ENCODE measurements at places on chromosomes 1 and 21.
A peak's percentile ranks its signal among the peaks of the same experiment; 100 is the strongest.

GRCh38 chr21:29148530-29148929 lies 18.1 kb downstream of the MAP3K7CL start:
- peak; percentile 36 for DNase-seq

DNA sequence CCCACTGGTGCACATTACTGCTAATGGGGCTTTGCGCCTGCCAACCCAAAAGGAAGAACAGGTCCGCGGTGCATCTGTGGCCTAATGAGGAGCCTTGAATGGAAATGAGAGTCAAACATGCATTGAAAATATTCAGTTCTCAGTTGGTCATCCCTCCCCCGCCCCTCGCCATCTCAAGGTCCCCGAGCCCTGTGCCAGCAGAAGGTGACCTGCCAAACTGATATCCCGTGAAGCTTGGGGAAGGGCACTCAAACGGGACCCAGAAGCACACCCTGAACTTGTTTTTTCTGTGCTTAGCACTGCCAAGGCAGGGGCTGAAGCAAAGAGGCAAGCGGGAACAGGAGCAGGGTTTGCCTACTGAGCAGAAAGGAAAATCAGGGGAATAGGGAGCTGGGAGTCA lies 67.9 kb upstream of the ZNF648 start:
- DNase-seq = no peak

DNA sequence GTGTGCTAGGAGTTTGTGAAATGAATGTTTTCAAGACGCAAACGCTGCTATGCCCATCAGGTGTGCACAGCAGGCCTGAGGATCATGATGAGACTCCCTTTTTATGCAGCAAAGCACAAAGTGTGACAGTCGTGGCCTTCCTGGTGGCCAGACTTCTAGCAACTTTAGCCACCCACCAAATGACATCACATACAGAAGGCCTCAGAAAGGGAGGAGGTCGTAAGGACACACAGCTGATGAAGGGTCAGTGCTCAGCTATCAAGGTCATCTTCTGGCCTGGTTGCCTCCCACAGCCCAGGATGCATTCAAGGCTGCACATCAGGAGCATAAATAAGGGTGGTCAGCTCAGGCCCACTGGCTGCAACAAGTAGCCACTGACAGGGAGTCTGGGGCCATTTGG lies 36.6 kb downstream of the BMP8A start:
- DNase-seq = no peak

GRCh38 chr21:26093122-26093521 lies 77.4 kb downstream of the APP start:
- no peak for DNase-seq

DNA sequence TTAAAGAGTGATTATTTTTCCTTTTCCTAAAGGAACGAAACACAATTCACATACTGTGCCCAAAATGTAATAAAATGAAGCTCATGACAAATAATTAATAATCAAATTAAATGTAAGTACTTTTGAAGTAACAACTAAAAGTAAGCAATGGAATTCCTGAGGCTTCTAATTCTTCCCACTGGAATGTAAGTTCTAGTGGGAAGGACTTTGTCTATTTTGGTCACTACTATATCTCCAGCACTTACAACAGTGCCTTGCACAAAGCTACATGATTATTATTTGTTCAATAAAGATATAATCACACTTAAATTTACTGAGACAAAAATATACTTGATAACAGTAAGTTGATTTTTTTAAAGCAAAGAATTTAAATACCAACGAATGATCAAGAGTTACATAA lies 128.8 kb downstream of the COQ8A start:
- no peak for DNase-seq

DNA sequence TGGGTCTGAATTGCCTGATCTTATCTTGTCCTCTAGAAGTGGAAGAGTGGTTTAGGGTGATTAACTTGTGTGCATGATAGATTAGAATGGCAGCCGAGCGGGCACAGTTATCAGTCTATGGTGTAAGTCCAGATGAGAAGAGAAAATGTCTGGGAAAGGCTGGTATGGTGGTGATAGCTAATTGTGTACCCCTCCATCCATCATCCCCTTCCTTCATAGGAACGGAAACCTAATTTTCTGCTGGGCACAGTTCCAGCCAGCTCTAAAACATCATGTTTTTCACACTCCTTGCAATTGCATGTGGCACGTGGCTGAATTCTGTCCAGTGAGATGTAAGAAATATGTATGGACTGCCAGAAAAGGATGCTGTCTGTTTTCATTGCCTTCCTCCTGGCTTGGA lies 40.9 kb upstream of the ZP4 start:
- DNase-seq = no peak

DNA sequence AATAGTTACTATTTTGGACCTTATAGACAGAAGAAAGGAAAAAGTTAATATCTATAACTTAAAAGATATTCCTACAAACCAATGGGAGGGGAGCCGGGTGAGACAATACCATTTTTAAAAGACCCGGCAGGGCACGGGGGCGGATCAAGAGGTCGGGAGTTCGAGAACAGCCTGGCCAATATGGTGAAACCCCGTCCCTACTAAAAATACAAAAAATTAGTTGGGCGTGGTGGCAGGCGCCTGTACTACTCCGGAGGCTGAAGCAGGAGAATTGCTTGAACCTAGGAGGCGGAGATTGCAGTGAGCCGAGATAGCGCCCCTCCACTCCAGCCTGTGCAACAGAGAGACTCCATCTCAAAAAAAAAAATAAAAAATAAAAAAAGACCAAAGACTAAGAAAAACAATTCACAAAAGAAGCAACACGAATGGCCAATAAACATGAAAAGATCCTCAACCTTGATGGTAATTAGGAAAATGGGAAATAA lies 1.2 kb upstream of the PSMB2 start:
- DNase-seq = no peak

- DNase-seq = no peak
These were observed 173.9 kb downstream of the GPATCH2 start for GRCh38 chr1:217457016-217457415.

GRCh38 chr1:244083383-244083943 lies 32.4 kb downstream of the ZBTB18 start:
- no peak for DNase-seq

DNA sequence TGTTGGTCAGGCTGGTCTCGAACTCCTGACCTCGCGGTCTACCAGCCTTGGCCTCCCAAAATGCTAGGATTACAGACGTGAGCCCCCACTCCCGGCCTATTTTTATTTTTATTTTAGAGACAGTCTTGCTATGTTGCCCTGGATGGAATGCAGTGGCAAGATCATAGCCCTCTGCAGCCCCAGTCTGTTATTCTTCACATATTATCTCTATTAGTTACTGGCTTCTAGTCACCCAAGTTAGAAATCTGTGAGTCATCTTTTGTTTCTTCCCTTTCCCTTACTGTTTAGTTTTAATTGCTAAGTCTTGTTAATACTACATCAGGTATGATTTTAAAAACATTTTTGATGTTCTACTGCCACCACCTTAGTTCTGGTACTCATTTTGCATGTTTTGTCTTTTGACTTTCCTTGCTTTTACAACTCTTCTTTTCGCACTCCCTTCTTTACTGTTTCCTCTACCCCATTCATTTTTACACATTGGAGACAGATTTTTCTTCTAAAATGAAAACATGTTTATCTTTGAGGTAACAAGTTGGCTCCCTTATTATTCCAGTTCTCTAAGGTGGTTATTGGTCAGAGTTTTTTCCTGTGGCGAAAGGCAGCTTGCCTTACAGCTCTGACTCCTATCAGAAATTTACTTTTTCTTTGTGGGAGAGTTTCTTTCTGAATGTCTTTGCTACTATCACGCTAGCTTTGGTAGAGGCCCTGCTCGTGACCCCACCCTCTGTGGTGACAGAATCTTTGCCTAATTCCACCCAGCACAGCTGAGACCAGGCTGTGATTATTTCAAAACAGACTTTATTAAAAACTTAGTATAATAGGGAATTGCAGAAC lies 19.5 kb downstream of the ZMYM4 start:
- DNase-seq = no peak

GRCh38 chr1:244074559-244075171 lies 23.6 kb downstream of the ZBTB18 start:
- DNase-seq = peak; percentile 73

GRCh38 chr1:188660572-188660971 lies 1817.1 kb downstream of the BRINP3 start:
- no peak for DNase-seq

DNA sequence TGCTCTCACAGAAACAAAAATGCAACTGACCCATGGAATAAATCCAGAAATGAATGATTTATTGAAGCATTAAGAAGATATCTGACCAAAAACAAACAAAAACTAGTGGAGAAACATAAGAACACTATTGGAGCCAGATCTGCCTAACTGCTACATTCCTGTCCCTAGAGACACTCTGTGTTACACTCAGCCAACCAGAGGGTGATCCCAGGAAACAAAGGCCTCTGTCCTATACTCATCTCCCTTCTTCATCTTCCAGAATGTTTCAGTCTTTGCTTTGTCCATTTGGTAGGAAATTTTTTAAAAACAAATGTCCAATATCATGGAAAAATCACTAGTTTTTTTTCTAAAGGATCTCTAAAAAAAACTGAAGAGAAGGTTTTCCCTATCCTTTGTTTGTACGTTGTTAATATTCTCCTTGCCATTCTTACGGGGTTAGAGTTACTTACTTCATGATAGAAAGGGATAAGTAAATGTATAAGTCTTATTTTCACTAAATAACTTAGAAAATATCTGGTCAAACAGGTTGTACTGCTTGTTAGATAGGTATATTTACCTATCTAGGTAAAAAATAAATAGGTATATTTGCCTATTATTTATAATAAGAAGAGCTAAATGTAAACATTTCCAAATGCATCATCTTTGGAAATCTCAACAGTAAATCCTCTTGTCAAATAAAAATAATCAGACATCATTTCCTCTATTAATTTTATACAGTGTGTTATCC lies 59.1 kb downstream of the NME7 start:
- DNase-seq = no peak

GRCh38 chr1:76677416-76678405 lies 189.6 kb upstream of the ST6GALNAC5 start:
- no peak for DNase-seq

GRCh38 chr1:43220905-43221778 lies 48.6 kb upstream of the TMEM125 start:
- DNase-seq = no peak

DNA sequence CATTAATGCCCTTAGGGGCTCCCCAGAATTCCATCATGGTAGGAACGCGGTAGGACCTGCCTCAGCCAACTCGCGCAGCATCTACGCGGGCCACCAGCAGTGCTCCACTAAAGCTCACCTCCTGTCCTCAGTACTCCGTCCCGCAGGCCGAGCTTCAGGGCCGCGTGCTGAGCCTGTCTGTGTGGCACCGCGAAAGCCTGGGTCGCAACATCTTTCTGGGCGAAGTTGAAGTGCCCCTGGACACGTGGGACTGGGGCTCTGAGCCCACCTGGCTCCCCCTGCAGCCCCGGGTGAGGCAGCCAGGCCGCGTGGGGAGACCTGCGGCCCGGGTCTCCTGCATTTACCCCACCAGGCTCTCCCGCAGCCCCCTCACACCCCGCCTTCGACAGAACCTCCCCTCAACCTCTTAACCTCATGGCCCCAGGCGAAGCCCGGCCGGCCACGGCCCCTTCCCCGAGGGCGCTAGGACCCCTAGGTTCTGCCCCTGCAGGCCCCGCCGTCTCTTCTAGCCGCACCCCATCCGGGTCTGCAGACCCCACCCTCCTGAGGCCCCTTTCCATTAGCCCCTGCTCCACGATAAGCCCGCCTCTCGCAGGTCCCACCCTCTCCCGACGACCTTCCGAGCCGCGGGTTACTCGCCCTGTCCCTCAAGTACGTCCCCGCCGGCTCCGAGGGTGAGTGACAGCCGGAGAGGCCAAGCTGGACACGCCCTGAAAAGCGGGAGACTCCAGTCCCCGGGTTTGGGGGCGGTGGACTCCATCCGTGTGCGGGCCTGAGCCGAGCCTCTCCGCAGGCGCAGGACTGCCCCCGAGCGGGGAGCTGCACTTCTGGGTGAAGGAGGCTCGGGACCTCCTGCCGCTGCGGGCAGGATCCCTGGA lies 9.1 kb downstream of the SYTL1 start:
- DNase-seq = no peak

DNA sequence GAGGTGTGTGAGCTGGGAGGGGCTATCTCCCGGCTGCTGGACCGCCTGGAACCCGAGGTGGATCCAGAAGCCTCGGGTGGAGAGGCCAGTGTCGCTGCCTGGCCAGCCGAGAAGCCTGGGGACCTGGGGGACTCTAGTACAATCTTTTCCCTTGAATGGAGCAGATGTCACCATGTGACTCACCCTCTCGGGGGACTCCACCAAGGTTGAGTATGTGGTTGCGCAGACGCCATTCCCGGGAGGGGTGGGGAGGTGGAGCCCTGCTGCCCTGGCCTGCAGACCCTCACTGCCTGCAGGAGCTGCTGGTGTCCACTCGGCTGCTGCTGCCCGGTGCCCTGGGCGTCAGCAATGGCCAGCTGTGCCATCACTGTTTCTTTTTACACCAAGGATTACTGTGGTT lies 40.3 kb downstream of the TP73 start:
- DNase-seq = no peak

DNA sequence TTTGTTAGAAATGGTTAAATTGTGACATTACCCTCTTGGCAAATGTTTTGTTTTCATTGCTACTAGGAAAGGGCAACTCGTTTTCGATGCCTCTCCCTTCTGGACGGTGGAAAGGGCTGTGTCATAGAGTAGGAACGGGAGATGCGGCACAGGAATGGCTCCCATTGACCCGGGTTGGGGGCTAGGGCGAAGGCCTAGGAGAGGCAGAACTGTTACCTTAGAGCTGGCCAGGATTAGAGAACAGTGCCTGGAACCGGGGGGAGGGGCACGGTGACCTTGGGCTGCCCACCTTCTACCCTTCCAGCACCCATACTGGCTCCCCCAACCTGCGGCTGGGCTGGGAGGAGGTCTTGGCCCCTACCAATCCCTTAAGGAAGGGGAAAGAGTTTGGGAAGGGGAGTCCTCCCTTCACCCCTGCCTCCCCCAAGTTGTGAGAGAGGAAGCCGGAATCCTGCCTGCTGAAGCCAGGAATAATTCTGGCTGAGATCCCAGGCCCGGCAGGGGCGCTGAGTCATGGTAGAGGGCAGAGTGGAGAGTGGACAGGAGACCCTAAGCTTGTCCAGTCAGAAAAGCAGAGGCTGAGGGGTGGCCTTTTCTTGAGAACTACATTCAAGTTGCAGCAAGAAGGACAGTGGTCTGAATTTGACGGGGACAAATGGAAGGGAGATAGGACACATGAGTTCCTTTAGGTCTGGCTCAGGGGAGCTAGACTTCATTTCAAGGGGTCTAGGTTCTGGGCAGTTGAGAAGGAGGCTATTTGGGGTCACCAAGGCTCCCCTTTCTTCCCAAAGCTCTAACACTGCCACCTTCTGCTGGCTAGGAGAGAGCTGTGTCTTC lies 8.2 kb downstream of the LMNA start:
- DNase-seq = no peak

DNA sequence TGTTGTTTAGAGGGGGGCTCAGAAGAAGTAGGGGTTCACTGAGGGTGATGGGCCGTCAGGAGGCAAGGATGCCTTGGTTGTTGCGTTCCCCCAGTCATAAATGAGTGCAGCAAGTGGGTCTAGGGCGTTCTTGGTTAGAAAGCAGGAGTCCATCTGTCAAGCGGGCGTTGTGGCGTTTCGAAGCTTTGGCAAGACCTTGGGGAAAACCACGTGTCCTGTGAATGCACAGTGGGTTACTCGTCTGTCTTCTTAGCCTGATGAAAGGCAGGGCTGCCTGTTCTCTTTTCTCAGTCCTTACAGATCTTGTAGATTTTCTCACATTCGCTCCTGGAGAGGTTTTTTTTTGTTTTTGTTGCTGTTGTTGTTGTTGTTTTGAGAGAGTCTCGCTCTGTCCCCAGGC lies 6.3 kb upstream of the ZNF496 start:
- DNase-seq = no peak

- peak; percentile 58 for DNase-seq
These were observed at the start of gene CDK18 for GRCh38 chr1:205504311-205505075. TSS of gene CDK18 (plus strand) at chr1:205504669. CDS start at chr1:205523168, 18,499 bp downstream.
